ENCODE measurements at places on chromosomes 7 and 10. TPM values are rescaled to one million over a fixed set of nuclear protein-coding genes. Genes with fewer than 3 reads are reported as not detected.

DNA sequence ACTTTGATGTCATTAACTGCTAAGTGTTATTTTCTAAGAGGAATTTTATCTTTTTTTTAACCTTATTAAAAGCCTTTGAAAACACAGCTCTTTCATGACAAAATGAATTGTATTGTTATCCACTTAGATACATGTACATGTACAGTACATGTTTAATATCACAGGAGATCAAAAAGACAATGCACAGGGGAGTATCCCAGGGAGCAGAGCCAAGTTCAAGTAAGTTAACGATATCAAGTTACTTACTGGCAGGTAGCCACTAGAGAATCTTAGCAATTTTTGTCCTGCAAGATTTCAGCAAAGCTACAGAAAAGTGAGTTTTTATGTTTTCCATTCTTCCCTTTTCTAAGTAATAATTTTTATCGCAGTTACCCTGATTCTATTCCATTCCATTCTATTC, 33.9 kb upstream of the ARL4A start:
- H3K27ac ChIP-seq: no peak overlapping the region
- no peak for DNase-seq
- no peak overlapping the region for H3K4me3 ChIP-seq

Gene CFTR
- 0.06 TPM for total RNA-seq

- H3K4me3 ChIP-seq: no peak overlapping the region
- no peak for DNase-seq
- H3K4me1 ChIP-seq: no peaks in the 10 kb centered on the region
- H3K36me3 ChIP-seq: no peaks in the 10 kb centered on the region
Observed at GRCh38 chr7:90648834-90649233, 52.7 kb downstream of the CDK14 start.

DNA sequence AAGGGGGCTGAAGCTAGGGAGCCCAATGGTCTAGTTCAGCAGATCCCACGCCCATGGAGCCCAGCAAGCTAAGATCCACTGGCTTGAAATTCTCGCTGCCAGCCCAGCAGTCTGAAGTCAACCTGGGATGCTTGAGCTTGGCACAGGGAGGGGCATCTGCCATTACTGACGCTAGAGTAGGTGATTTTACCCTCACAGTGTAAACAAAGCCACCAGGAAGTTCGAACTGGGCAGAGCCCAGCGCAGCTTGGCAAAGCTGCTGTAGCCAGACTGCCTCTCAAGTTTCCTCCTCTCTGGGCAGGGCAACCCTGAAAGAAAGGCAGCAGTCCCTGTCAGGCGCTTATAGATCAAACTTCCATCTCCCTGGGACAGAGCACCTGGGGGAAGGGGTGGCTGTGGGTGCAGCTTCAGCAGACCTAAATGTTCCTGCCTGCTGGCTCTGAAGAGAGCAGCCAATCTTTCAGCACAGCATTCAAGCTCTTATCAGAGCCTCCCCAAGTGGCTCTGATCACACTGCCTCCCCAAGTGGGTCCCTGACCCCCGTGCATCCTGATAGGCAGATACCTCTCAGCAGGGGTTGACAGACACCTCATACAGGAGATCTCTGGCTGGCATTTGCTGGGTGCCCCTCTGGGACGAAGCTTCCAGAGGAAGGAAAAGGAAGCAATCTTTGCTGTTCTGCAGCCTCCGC, 167.8 kb downstream of the CCDC71L start:
- no peak overlapping the region for H3K4me3 ChIP-seq
- no peak for DNase-seq
- peaks cover 5% of the 10 kb centered on the region for H3K36me3 ChIP-seq

Gene PRRT4
- total RNA-seq: not detected

DNA sequence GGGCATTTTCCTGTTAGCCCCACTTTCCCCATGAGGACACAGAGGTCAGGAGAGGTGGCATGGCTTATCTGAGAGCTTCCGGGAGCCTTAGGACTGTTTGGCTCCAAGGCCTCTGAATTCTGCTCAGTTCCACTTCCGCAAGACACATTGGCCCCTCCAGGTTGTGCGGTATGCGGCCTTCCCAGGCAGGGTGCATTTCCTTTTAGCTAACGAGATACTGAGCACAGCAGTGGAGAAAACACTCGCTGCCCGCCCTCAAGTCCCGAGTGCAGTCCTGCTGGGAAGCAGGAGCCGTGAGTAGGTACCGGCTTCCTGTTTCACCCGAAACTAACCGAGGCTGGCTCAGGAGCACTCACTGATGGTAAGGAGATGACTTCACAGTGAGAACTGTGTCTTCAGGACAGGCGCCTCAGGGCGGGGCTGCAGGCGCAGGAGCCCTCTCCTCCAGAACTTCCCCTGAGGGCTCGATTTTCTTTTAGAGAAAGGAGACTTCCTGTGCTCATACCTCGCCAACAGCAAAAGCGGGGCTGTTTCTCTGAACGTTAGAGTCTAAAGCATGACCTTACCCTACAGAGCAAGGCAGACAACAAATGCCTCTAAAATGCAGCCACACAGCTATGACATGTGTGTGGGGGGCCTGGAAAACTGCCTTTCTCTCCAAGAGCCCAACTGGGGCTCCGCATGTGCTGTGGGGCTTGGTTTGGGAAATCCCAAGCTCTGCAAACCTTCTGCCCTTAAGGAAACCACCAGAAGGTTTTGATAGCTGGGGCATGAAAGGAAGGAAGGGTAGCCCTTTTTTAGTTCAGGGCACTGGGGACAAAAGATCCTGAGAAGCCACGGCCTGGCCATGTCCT, 25.9 kb downstream of the RGS10 start:
- H3K27me3 ChIP-seq: no peaks in the 10 kb centered on the region
- no peak overlapping the region for H3K4me3 ChIP-seq
- H3K36me3 ChIP-seq: peaks cover 4% of the 10 kb centered on the region
- H3K27ac ChIP-seq: 0 out of 2 replicates have a peak overlapping the region, but pooled peaks have one; percentile 30
- H3K4me1 ChIP-seq: peaks cover 26% of the 10 kb centered on the region

Gene OLAH
- 2.1 TPM for total RNA-seq

- no peaks in the 10 kb centered on the region for H3K36me3 ChIP-seq
- 0 out of 2 replicates have a peak, but pooled peaks cover 9% of the 10 kb centered on the region for H3K27me3 ChIP-seq
Observed at GRCh38 chr10:17375936-17376584, 78.3 kb downstream of the ST8SIA6 start.

Gene H2BK1
- total RNA-seq: not detected

GRCh38 chr10:48249763-48250351, 24.6 kb downstream of the FRMPD2 start:
- H3K4me1 ChIP-seq: peaks cover 14% of the 10 kb centered on the region
- H3K27ac ChIP-seq: no peak overlapping the region
- no peaks in the 10 kb centered on the region for H3K36me3 ChIP-seq
- DNase-seq: no peak
- no peak overlapping the region for H3K4me3 ChIP-seq

Gene MRLN
- total RNA-seq: not detected

Gene PRPS1L1
- total RNA-seq: not detected

Gene NXPH1
- total RNA-seq: not detected

DNA sequence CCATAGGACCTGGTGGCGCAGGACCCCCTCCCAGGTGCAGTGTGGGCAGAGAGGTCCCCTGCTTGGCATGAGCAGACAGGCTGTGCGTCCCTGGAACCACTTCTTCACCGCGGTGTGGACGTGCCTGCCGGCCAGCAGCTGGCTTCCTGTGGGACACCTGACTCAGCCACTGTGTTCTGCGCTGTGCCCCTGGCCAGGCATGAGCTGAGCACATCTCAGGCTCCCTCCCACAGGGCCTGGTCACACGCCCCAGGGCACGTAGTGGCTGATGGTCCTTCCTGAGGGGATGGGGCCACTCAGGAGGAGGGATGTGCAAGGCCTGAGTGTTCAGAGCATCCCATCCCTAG, 3.5 kb upstream of the DEPP1 start:
- peaks cover 97% of the 10 kb centered on the region for H3K4me1 ChIP-seq
- peak; percentile 66 for DNase-seq
- no peak overlapping the region for H3K4me3 ChIP-seq

DNA sequence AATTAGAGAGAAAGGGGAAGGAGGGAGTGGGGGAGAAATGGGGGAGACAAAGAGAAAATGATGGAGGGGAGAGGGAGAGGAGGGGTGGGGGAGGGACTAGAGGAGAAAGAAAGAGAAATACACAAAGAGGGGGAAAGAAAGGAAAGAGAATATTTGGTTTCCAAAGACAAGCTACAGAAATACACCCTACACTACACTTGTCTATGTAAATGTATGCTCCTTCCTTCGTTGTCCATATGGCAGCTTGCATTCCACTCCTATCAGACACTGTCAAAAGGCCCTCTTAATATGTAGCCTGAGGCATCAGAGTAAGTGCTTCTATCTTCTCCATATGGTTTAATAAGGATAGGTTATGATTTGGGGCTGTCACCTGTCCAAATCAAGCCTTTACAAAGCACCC, 92.8 kb upstream of the FEZF1 start:
- H3K27me3 ChIP-seq: no peaks in the 10 kb centered on the region
- no peak overlapping the region for H3K4me3 ChIP-seq
- DNase-seq: no peak
- H3K4me1 ChIP-seq: no peaks in the 10 kb centered on the region
- H3K27ac ChIP-seq: no peak overlapping the region

DNA sequence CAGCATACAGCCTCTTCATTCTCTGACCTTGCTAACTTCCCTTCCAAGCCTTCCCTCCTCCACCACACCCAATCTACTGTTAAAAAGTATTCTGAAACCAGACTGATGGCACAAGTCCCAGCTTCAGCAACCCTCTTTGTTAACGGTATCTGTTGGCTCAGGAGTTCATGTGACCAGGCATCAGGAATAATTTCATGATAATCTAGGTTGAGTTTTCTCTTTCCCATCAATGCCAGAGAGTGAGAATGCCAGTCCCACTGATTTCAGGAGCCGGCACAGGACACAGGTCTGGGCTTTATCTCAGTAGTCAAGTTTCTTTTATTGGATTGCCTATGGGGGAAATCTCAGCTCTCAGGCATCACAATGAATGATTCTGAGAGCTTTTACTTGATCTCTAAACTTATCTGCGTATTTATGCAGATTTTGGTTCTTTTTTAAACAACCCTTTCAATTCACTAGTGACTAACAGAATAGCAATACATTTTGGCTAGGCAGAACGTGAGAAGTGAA, 231.0 kb upstream of the LYZL1 start:
- no peaks in the 10 kb centered on the region for H3K27me3 ChIP-seq
- no peak for DNase-seq
- no peak overlapping the region for H3K27ac ChIP-seq
- H3K4me3 ChIP-seq: no peak overlapping the region

Gene NPFFR1
- not detected for total RNA-seq

DNA sequence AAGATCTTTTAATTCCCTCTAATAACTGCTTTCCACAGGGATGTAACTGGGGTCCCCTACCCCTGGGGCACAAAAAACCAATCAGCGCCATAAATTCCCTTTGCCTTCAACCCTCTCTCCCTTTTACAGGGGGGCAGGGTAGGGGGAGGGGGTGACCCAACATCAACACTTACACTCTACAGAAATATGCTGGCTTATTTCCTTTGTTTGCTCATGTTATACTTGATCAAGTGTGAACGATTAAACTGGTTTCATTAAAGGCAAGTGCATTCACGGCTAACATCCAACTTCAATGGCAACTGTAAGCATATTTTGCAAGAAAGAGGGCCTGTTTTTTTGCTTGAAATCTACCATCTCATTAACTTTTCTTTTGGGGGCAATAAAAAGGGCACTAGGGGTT, 2.9 kb downstream of the CTBP2 start:
- H3K36me3 ChIP-seq: peaks cover 21% of the 10 kb centered on the region
- no peaks in the 10 kb centered on the region for H3K27me3 ChIP-seq
